Stimulated activated CD8-positive, alpha-beta memory T cell treated with anti-CD3 and anti-CD28 coated beads, Interleukin-15, amount 100 ng/mL, for 24 hours (primary cell): ENCODE measurements at places on chromosomes 3 and 15.

DNA sequence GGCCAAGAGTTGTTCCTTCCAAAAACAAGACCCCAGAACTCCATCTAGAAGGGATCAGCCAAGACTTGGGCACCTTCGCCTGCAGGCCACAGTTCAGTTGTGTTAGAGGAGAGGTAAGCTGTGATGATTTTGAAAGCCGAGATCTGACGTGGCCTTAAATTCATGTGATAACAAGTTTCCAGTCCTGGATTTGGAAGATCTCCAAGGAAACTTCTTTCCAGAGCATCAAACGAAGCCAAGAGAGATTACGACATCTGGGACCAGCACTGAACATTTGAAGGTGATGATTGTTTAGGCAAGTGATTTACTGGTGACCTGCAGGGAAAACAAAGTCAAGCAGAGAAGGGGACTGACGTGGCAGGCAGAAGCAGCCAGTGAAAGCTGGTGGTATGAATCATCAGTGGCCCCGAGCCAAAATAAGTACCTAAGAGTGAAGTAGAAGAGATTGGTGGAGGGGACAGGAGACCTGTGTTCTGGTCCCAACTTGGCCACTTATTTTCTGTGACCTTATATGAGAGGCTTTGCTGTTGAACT, 339.0 kb upstream of the PROK2 start:
- no peak for DNase-seq

GRCh38 chr3:183464480-183464879, 36.1 kb upstream of the MCF2L2 start:
- no peak for DNase-seq

DNA sequence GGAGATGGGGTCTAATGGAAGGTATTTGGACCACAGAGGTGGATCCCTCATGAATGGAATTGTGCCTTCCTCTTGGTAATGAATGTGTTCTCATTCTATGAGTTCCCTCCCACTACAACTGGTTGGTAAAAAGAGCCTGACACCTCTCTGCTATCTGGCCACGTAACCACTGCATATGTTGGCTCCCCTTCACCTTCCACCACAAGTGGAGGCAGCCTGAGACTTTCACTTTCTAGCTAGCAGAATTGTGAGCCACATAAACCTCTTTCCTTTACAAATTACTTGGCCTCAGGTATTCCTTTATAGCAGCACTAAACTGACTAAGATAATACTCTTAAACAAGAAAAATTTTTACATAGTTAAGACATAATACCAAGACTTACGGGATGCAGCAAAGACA, 155.3 kb downstream of the NR1I2 start:
- DNase-seq, result no peak

- no peak for DNase-seq
These were observed 4.6 kb upstream of the TSPAN3 start for GRCh38 chr15:77075528-77075927.

- no peak for DNase-seq
These were observed 927 bp downstream of the SMAD6 start for GRCh38 chr15:66702787-66703539.

- DNase-seq, result no peak
These were observed 8.4 kb upstream of the PARP6 start for GRCh38 chr15:72280751-72281150.

DNA sequence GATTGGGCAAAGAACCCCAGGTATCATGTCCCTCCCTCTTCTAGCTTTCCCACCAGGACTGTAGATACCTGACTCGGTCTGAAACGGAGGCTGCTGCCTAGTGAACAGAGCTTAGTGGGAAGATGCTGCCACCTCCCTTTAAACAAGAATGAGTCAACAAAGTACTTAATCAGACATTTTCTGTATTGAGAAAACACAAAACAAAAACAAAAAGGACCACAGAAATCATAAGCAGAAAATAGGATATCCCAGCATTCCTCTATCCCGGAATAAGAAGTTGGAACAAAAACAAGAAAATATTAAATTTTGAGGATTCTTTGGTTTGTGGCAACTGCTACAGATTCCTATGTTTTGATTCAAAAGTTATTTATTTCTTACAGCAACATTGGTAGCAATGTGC, 51.7 kb upstream of the COL8A1 start:
- no peak for DNase-seq

DNA sequence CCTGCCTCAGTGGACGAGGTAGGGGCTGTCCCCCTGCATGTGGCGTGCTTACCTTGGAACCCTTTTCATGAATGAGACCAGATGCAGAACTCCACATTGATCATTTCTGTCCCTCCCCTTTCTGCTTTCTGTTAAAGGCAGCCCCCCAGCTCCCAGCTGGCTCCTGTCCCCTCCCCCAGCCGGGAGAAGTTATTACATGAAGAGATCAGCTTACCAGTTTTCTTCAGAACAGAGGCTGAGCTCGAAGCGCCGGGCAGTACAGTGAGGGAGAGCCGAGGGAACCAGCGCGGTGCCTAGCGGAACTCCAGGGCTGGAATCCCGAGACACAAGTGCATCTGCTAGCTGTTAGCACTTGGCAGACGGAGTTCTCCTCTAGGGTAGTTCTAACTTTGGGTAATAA, 263.3 kb upstream of the NR2E3 start:
- DNase-seq, result no peak

- DNase-seq, result no peak
These were observed 119.1 kb downstream of the ATG7 start for GRCh38 chr3:11391174-11391879.

- DNase-seq, result no peak
These were observed 4.1 kb upstream of the TGM5 start for GRCh38 chr15:43270676-43271306.

GRCh38 chr3:145058483-145058882, 1086.9 kb downstream of the DIPK2A start:
- no peak for DNase-seq

- no peak for DNase-seq
These were observed 179.8 kb downstream of the ZPLD1 start for GRCh38 chr3:102614585-102614984.
